NCI-H1048 (cell line): ENCODE measurements at places on chromosomes 7 and 10.

- DNase-seq = no peak
These were observed 38.5 kb downstream of the ERCC6 start for GRCh38 chr10:49500412-49500811.

DNA sequence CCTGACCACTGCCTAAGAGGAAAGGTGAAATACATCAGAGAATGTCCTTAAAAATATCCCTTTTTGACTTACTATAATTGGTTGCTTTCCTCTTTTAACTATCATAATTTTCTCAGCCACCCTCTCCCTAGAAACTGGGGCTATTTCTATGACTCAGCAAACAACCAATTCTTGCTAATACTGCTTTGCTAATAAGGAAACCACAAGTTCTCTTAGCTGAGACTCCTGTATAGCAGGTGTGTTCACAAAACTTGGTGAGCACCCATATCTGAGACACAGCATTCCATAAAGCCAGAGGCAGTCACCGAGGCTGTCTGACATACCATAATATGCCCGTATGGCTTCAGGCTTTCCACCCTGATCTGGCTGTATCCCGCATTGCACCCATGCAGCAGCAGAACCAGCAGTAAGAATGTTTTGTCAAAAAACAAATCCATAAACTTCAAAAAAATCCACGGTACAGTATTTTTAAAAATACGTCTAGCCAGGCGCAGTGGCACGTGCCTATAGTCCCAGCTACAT is 191.7 kb upstream of the C7orf33 start:
- no peak for DNase-seq

GRCh38 chr10:5804386-5804785 is 8.8 kb downstream of the GDI2 start:
- DNase-seq = no peak

GRCh38 chr10:132407846-132408278 is 10.9 kb downstream of the PWWP2B start:
- DNase-seq = no peak

GRCh38 chr7:22632674-22633073 is 94.3 kb upstream of the IL6 start:
- no peak for DNase-seq

DNA sequence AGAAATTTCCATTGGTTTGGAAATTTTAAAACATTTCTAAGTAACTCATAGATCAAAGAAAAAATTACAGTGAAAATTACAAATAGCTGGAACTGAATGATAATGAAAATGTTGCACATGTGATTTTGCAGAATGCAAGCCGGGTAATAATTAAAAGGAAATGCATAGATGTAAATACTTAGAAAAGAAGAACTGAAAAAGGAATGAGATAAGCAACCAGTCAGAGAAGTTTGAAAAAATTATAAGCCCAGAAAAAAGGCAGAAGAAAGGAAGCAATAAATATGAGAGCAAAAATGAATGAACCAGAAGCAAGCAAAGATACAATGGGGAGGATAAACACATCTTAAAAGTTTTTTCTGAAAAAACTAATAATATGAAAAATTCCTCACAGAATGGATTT is 3.2 kb upstream of the TMEM273 start:
- no peak for DNase-seq

- no peak for DNase-seq
These were observed 17.5 kb upstream of the TECTB start for GRCh38 chr10:112265745-112266144.

- no peak for DNase-seq
These were observed 5.8 kb downstream of the IKZF1 start for GRCh38 chr7:50310361-50310760.

- DNase-seq = no peak
These were observed 39.9 kb upstream of the LEP start for GRCh38 chr7:128201067-128201689.

DNA sequence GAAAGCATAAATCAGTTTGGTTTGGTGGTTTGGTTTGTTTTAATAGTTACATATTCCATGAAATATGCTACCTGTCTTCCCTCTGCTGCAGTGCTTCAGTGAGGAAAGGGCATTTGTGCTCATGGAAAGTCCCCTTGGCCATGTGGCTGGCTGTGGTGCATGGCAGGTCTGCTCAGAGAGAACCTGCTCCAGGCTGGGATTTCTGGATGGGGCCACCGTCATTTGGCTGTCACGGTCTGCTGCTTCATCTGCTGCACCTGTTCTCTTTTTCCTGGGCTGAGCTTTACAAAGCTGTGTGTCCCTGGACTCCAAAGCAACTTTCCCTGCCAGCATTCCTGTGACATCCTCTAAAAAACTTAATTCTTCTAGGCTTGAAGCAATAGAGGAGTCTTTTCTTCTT is 8.9 kb downstream of the CDK14 start:
- no peak for DNase-seq

DNA sequence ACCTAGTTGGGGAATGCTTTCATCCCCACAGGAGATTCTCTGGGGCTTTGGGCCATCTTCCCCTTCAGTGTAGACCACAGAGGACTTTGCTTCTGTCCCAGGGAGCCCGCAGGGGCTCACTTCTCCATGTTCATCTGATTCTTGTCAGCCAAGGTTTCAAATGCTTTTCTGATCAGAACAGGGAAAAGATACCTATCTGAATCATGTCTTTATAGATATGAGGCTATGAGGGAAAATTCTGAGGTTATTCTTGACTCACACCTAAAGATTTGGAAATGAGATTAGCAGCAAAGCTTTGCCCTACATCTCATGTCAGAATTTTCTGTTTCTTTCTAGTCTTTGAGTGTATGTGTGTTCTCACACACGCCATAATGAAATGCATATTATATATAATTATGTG is 53.3 kb downstream of the FIGNL1 start:
- DNase-seq = no peak

DNA sequence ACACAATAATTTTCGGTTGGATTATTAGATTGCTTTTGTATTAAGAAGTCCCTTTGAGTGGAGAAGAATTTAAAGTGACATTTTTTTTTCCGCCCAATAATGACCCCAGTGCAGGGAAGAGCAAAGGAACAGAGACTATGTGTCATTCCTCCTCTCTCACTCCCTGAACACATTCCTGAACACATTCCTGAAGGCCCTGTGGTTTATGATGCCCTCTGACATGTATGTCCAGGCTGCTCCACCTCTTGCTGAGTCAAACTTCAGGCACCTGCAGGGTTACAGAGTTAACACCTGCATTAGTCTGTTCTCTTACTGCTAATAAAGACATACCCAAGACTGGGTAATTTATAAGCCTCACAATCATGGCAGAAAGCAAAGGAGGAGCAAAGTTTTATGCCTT is 704.0 kb upstream of the LRRN3 start:
- DNase-seq = no peak

- no peak for DNase-seq
These were observed 30.4 kb downstream of the RUNDC3B start for GRCh38 chr7:87658553-87658952.

GRCh38 chr7:7369134-7369533 is 166.5 kb downstream of the COL28A1 start:
- no peak for DNase-seq

DNA sequence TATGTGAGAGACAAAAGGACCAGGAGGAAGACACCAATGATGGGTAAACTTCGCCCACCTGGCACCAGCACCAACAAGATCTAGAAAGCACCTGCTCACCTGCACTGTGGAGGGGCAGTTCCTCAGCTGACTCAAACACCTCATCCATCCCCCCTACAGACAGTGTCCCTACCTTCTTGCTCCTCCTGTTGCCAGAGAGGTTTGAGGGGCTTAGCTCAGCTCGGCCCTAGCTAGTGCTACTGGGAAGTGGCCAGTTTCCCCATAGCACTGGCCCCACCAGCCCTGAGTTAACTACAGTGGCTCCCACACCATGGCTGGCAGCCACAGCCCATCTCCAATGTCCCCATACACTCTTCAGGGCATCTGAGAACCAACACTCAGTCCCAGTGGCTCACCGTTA is 70.8 kb downstream of the GRID1 start:
- no peak for DNase-seq

DNA sequence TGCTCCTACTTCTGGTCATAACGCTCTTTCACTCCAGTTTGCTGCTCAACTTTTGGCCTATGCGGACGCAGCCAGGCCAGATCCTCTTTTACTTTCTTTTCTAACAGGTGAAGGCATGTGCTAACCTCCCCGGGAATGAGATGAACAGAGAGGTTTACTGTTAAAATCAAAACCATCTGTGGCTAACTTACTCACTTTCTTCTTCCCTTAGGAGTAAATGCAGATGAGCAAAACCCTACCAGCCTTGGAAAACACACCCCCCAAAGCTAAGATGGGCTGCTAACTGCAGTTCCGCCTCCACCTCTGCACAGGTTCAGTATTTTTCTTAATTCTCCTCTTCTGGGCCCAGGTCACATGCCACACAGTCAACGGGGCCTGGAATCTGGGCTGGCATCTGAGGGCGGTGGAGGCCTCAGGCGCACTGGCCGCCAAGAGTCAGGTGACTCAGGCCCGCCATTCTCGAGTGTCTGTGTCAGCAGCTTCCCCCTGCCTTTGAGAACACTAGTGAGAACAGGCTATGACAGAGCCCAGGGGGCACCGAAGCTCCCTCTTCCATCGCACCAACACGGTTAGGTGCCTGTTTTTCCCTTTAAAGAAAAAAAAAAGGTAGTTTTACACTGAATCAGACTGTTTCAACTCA is 11.1 kb downstream of the FAM53B start:
- DNase-seq = no peak

- DNase-seq = no peak
These were observed 46.8 kb downstream of the PDE1C start for GRCh38 chr7:32023376-32023775.

DNA sequence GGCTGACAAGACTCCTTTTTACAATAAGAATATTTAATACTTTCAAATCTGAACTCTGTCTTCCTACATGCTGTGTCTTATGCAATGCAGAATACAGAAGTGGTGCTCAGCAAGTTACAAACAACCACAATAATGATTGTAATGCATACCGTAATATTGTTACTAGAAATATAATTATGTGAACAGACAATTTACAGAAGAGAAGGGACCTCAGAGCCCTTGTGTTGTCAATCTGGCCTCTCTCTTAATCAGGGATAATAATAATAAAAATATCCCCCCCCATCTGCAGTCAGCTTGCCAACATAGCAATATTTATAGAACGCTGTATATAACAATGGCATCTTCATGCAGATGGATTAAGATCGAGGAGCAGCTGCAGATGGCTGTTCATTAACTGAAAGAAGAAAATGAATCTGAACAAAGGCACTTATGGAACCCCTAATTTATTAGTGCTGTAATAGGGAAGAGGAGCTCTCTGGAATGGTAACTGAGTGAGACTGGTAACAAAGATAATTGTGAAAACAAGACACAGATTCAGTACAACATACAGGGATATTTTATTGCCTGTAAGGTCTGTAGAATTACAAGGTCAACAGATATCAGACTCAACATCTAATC is 106.3 kb downstream of the TMEM26 start:
- no peak for DNase-seq

DNA sequence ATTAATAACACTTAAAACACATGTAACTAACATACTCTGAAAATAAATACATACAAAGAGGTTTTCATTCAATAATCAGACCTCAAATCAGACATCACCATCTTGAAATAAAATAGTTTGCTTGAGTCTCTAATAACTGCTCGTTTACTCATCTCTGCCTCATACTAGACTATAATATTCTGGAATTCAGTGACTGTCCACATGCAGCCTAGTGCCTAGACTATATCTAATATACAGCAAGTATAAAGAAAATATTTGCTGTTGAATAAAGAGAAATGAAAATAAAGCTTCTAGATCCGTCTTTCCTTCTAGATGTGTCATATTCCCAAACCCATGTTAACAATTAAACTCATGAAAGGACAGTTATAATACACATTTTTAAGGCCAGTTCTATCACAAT is 236.3 kb upstream of the LRRN3 start:
- no peak for DNase-seq

- DNase-seq = no peak
These were observed 207.0 kb downstream of the DNAJB6 start for GRCh38 chr7:157543791-157544190.

DNA sequence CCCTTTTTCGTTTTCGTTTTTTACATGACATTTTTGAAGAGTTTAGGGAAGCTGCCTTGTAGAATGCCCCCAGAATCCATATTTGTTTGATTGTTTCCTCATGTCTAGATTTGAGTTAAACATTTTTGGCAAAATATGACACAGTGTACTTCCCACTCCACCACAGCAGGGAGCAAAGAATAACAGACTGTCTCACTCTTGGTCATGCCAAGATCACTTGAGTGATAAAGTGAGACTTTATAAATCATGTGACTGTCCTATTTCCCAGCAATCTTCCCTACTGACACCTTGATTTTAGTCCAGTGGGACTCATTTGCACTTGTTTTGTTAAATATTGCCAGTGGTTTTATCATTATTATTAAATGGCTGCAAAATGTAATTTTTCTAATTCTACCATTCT is 44.4 kb upstream of the USP6NL start:
- DNase-seq = no peak

DNA sequence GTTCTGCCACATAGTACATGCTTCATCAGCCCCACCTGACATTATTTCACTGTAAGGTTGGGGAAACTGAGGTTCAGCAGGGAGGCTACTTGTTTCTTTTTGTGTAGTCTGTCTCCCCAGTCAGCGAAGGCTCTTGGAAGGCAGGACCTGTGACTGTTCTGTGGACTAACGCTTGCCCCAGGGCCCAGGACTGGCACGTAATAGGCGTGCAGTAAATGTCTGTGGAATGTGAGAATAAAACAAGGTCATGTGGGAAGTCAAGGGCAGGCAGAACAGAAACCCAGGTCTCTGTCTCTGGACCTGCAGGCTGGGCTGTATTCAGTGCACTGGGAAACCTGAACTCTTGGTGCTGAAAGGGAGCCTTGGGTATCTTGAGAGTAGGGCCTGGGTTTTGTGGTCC is 168.7 kb downstream of the RPS24 start:
- DNase-seq = no peak

- DNase-seq = no peak
These were observed 29.2 kb upstream of the NPFFR1 start for GRCh38 chr10:70312972-70313371.

DNA sequence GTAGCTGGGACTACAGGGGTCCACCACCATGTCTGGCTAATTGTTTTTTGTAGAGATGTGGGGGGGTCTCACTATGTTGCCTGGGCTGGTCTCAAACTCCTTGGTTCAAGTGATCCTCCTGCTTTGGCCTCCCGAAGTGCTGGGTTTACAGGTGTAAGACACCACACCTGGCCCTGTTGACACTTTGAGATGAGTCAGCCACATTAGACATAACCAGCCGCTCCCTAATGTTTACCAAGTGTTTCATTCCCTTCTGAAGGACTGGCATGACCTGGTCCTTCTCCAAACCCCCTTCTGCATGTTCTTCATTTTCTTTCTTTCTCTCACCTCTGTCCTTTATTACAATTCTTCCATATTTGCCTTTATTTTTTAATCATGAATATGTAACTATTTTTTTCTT is 67.8 kb downstream of the TAF3 start:
- DNase-seq = no peak

DNA sequence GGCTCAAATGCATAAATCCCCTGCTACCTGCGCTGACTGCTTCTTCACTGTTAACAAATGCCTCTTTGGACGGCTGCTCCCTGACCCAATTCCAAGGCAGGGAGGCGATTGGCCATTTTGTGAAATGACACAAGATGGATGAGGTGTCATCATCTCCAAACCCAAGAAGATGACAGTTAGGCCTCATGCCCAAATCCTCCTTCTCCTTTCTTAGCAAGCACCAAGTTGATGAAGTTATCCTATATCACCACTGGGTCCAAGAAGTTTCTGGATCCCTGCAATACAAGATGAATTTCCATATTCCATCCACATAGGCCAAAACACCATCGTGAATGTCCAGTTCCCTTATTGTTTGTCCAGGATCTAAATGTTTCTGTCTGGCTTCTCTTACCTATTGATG is 98.5 kb upstream of the RAB11FIP2 start:
- DNase-seq = no peak
